ENCODE measurements at places on chromosomes 16 and 17. TPM values are rescaled to one million over a fixed set of nuclear protein-coding genes. Genes with fewer than 3 reads are reported as not detected.
A peak's percentile ranks its signal among the peaks of the same experiment; 100 is the strongest.

DNA sequence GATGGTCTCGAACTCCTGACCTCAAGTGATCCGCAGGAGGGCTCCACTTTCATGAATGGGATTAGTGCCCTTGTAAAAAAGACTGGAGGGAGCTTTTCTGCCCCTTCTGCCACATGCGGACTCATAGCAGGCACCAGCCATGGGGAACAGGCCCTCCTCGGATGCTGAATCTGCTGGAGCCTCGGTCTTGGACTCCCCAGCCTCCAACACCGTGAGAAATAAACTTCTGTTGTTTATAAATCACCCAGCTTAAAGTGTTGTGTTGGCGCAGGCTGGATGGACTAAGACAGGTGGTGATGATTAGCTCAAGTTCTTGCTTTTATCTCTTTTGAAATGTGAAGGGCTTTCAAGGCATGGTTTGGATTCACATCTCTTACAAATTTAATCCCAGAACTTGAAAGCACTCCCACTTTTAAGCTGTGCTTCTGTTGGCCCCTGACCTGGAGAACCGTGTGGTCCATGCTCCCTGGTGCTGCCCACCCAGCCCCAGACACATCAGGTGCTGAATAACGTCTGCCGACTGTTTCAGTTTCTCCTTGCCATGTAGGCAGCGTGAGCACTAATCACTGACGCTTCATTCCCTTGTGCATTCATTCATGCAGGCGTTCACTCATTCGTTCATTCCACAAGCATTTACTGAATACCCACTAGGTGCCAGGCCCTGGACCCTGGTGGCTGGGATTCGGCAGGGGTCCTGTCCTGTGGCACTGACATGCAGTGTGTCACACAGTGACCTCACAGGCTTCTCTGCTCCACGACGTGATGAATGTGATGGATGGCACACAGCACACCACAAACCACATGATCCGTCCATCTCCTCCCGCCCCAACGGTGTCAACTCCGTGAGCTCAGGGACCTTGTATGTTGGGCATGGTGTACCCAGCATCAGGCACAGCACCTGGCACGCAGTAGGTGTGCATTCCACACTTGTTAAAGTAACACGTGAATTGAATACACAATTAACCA, 8.9 kb downstream of the CIBAR2 start:
- no peak for DNase-seq
- H3K27me3 ChIP-seq, result no peaks in the 10 kb centered on the region
- no peaks in the 10 kb centered on the region for H3K4me1 ChIP-seq
- H3K27ac ChIP-seq, result no peak overlapping the region

DNA sequence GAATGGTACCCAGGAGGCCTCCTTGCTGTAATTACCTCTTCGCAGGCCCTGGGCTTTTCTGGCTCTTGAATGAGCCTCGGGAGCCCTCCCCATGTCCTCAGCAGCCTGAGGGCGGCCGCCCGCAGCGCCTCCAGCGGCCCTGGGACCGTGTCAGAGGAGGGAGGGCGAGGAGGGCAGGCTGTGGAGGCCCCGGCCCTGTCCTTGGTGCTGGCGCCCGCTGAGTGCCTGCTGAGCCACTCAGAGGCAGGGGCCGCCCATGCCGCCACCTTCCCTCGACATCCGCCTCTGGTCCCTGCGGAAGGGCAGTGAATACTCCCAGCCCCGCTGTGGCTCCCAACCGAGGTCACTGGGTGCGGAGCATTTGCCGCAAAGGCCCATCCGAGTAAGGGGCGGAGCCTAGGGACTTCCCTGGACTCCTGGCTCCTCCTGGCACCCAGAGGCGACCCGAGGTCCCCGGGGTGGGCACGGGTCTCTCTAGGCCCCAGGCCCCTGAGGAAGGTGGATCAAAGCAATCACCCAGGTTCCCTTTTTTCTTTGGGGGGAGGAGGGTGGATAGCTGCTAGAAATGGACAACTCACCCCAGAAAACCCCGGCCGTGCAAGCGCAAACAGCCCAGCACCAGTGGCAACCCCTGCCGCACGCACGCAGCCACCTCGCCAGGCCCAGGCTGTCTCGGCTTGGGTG, 2.8 kb downstream of the RBFOX3 start:
- H3K27ac ChIP-seq, result no peak overlapping the region
- H3K36me3 ChIP-seq, result no peaks in the 10 kb centered on the region
- DNase-seq, result peak; percentile 34
- H3K4me1 ChIP-seq, result no peaks in the 10 kb centered on the region
- no peak overlapping the region for H3K4me3 ChIP-seq
- H3K27me3 ChIP-seq, result peaks cover 78% of the 10 kb centered on the region

Gene HMOX2
- total RNA-seq, result 60.6 TPM

- no peak for DNase-seq
- H3K27ac ChIP-seq, result peak overlapping the region; percentile 89
- no peaks in the 10 kb centered on the region for H3K27me3 ChIP-seq
- H3K4me1 ChIP-seq, result peaks cover 27% of the 10 kb centered on the region
These were observed 39.1 kb downstream of the ASPA start for GRCh38 chr17:3514873-3515272.

Measured in heart left ventricle (tissue), 16 donors.